ENCODE measurements at places on chromosomes 12 and 14.

DNA sequence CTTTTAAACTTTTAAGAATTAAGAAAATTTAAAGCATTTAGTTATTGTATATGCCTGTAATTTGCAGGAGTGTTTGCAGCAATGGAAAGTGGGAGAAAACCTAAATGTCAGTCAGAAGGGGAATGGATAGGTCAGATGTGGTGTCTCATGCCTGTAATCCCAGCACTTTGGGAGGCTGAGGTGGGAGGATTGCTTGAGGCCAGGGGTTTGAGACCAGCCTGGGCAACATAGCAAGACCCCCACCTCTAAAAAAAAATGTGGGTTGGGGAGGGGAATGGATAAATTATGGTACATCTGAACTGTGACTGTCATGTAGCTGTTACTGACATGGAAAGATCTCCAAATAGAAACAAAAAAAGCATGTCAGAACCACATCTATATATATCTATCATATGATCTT is 2.1 kb downstream of the MRPL42 start:
- no peak for DNase-seq

GRCh38 chr12:76990716-76991115 is 74.7 kb downstream of the E2F7 start:
- no peak for DNase-seq

GRCh38 chr14:81295958-81296923 is 75.5 kb upstream of the GTF2A1 start:
- no peak for DNase-seq

DNA sequence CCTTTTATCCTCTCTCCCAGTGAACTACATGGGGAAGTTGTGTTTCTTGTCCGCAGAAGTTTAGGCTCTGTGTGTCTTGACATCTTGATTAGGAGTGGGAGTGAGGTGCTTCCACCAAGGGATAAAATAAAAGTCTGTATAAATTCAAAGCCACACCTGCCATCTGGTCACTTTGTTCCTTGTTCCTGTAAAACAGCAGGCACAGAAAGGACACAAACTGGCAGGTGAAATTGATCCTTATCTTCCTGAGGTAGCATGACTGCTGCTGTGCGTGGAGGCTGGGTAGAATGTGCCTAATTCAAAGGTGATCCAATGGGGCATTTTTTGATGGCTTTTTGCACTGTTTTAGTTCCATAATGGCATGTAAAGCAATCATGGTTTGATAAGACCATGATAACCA is 104.3 kb upstream of the KITLG start:
- no peak for DNase-seq

- peak; percentile 45 for DNase-seq
These were observed 117.5 kb downstream of the DYRK2 start for GRCh38 chr12:67765776-67766766.

- no peak for DNase-seq
These were observed 41.9 kb downstream of the PELI2 start for GRCh38 chr14:56160088-56160487.

- no peak for DNase-seq
These were observed 22.4 kb upstream of the CLEC2D start for GRCh38 chr12:9646794-9647781.

- DNase-seq, result no peak
These were observed 261.1 kb downstream of the AKAP6 start for GRCh38 chr14:32590157-32590556.

DNA sequence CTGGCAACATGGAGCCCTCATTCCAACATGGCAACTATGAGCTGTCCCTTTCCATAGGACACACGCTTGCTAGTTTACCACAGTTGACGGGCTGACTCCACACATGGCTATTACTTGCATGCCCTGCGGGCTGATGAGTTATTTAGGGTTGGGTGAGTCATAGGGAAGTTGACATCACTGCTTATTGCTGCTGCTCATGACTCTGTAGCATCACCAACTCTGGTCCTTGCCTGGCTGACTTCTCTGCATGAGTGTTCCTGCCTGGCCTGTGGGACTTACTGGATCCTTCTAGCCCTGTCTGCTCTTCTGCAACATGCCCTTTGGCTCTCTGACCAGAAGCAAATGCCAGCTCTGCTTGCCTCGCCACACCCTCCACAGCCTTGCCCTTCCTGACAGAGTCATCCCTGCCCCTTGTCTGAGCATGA is 199.5 kb downstream of the ANO6 start:
- peak; percentile 99 for DNase-seq

DNA sequence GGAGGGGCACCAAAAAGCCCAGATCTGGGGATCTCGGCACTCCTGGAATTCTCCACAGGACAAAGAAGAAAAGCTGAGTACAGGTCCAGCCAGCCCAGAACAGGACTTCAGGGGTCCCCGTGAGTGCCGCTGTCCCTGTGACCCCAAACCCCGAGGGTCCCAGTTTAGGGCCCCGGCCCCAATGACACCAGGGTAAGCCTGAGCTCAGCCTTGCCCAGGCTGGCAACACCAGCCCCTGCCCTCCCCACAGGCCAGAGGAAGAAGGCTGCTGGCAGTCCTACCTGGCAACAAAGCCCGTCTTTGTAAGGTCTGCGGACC is 1.8 kb downstream of the CDK2AP1 start:
- no peak for DNase-seq

DNA sequence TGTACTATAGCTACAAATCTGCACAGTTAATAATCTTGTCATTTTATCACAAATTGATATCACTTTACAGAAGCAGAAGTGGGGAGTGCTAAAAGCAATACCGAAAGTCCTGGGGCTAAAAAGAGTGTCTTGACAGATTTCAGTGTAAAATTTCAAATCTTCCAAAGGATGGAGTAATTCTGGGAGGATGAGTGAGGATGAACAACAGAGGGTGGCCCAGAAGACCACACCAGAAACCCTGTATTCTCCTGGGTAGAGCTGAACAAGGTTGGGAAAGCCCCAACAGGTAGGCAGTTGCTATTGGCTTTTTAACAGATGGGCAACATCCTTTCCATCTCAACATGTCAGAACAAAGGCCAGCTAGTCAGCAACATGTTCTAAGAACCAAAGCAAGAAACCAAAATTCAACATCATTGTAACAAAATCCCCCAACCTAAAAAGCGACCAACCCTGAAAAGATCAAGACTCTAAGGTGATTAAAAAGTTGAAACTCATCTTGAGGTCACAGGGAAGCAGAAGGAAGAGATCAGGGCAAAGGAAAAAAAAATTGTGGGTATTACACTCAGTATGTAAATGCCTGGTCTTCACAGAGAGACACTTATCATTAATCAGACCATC is 38.8 kb downstream of the CBX5 start:
- no peak for DNase-seq

- DNase-seq, result no peak
These were observed 114.2 kb downstream of the PDE3A start for GRCh38 chr12:20482491-20483054.

DNA sequence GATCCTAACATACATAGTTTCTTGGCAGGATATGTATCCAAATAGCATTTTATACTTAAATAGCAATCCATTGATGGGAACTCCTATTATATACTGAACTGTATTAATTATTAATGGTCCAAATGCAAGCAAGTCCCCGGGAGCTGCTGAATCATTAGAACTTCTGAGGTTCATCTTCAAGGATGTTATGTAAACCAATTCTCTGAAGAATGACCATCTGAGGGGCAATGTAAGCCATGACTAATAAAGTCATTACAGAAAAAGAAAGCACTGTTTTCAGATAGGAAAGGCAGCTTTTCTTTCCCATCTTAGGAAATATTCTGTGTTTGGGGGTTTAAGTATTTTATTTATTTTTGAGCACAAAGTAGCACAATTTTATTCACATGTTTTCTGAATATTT is 166.1 kb upstream of the SLC16A7 start:
- DNase-seq, result no peak

- no peak for DNase-seq
These were observed 59.0 kb upstream of the ARID2 start for GRCh38 chr12:45670346-45671065.

- no peak for DNase-seq
These were observed 14.8 kb upstream of the DHRS2 start for GRCh38 chr14:23621204-23621931.

- DNase-seq, result no peak
These were observed 888.1 kb upstream of the MDGA2 start for GRCh38 chr14:48563489-48563888.

DNA sequence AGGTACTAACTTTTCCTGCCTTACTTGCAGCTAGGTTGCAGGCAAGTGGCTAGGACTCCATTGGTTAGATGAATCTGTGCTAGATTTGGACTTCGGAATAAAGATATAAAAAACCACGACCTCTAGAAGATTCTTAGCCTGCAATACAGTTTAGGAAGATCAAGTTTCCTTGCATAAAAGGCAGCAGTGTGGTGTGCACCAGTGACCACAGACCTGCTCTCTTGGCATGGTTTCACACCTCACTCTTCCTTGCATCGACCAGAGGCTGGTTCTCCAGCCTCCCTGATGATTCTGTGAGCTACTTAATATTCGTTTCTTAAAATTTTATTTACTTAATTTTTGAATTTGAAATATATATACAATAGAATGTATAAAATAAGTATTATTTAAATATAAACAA is 9.8 kb downstream of the KLHDC1 start:
- no peak for DNase-seq

- DNase-seq, result no peak
These were observed 621.0 kb downstream of the CCER1 start for GRCh38 chr12:90333939-90334338.
